Activated T-cell treated with anti-CD3 and anti-CD28 coated beads, Interleukin-2, amount 50 U/mL, for 1 hour (primary cell): ENCODE measurements at places on chromosomes 16 and 17.
A peak's percentile ranks its signal among the peaks of the same experiment; 100 is the strongest.

DNA sequence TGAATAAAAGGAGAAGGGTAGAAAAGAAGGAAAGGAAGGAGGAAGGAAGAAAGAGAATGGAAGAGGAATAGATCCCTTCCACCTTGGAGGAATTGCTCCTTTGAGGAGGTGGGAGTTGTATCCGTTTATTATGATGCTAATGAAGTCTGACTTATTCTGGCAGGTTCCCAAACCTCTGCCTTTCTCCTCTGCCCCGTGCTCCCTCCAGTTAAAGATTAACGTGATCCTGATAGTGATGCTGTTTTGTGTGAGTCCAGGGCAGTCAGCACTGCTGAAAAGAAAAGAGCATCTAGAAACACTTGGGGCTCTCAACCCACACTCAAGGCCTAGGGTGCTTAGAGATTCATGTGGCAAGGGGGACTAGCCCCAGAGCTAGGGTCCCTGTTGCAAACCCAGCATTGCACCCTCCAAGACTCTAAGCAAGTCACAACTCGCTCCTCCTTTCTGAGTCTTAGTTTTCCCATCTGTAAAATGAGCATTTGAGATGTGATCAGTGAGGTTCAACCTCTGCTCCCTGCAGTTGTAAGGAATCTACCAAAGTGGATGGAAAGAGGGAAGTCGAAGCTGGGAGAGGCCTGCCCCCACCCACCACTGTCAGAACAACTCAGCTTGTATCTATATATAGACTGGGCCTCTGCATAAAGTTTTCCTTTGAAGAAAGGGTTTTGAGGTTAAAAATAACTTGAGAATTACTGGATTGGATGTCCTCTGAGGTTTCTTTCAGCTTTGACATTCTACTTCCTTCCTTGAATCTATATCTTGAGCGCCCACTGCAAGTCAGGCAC lies 46.9 kb upstream of the TMEM132E start:
- no peak for DNase-seq

GRCh38 chr17:74159226-74159840 lies 44.1 kb upstream of the RPL38 start:
- no peak for DNase-seq

GRCh38 chr16:88333848-88334777 lies 48.6 kb upstream of the ZNF469 start:
- DNase-seq = no peak

DNA sequence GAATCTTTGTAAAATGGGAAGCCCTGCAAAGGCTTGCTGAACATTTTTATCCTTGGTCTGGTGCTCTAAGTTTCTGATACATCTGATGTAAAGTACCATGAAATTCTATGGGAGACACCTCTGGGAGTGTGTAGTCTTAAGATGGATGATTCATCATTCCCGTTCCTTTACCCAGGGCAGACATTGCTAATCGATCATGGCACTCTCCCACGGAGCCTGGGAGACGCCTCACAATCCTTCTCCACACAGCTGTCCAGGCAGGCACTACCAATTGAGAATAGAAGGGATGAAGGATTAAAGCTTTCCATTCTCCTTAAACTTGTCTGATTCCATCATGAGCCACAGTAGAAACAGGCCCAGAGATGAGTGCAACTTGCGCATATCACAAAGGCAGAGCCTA lies 144.8 kb downstream of the GSG1L start:
- DNase-seq = no peak

- DNase-seq = no peak
Measured at GRCh38 chr16:2190659-2191445, 5.6 kb downstream of the CASKIN1 start.

DNA sequence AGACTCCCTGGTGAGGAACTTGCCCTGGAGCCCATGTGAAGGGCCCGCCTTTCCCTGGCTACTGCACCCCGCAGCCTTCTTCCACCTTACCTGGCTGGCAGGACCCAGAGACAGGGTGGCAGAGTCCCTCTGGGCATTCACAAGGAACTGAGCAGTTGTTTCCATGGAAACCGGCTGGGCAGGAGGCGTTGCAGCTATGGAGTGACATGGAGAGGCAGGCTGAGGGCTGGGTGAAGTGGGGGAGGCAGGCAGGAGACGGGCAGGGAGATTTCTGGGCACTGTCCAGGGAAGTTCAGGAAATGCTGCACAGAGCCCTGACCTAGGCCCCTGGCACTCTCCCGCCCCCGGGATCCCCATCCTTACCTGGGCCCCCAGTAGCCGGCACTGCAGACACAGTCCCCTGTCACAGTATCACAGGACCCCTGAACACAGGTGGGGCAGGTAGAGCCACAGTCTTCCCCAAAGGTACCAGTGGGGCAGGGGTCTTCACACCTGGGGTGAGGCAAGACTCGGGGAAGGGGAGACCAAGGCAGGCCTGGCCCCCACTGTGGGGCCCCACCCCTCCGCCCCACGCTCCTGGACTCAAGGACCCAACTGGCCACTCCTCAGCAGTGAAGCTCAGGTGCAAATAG lies 5.9 kb downstream of the SCARF1 start:
- no peak for DNase-seq

DNA sequence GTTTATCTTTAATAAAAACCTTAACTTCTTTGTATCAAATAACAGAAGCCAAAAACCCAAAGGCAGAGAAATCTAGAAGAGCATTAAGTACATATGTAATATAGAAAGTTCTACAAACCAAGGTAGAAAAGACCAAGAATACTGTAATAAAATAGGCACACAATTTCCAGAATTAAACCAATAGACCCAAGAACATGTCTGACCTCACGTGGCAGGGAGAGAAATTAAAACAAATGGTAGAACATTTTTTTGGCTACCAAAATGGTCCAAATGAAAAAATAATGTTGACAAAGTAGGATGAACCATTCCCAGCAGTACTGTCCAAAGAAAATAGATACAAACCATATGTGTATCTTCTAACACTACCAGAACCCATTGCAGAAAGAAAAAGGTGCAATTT lies 183.5 kb downstream of the CPPED1 start:
- no peak for DNase-seq

DNA sequence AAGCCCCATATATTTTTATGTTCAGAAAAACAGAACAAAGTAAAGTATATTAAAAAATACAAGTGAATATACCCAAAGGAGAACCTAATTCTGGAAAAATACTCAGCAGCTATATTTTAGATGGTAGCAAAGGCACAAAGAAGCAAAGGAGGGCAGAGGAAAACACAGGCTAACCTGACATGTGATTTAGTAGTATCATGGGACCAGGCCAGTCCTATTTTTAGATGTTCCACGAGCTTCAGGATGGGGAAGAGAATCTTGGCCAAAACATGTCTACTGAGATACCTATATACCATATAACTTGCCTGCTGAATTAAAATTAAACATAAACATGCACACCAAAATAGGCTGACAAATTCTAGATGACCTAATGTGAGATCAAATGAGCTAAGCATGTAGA lies 32.9 kb downstream of the SMYD4 start:
- no peak for DNase-seq

DNA sequence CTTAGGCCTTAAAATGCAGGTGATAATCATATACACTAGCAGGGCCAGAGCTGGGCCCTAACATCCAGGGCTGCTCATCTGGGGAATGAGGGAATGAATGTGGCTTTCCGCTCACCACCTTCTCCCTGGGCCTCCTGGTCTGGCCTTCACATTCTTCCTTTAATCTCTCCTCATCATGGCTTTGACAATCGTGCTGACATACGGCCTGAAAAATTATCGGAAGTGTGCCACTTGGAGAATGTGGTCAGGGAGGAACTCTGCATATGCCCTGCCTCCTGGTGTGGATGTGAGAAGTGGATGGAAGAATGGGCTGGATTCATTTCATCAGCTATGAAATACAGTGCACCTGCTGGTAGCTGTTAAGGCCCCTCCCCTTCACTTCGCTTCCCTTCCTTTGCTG lies 2.4 kb downstream of the WSCD1 start:
- no peak for DNase-seq

- DNase-seq = peak; percentile 91
Measured at GRCh38 chr17:78214016-78214705, at the start of gene BIRC5. Gene BIRC5 (plus strand): TSS chr17:78214253. CDS start chr17:78214317, 64 bp downstream.

DNA sequence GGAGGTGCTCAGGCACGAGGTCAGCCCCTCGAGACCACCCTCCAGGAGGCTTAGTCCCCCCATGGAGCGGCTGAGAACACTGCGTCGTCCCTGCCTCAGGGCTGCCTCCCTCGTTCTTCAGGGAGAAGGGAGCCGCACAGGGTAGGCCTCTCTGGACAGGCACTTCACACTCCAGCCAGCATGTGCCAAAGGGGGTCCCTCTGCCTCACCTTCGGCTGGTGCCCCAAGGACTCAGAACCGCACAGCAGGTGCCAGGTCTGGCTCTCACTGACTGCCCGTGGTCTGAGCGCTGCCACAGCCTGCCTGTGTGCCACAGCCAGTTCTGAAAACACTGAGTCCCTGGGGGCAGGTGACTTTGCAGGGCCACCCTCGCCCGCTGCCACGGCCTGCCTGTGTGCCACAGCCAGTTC lies 7.1 kb downstream of the P2RX5 start:
- no peak for DNase-seq

- DNase-seq = no peak
Measured at GRCh38 chr16:49862694-49863093, 6.8 kb upstream of the ZNF423 start.

DNA sequence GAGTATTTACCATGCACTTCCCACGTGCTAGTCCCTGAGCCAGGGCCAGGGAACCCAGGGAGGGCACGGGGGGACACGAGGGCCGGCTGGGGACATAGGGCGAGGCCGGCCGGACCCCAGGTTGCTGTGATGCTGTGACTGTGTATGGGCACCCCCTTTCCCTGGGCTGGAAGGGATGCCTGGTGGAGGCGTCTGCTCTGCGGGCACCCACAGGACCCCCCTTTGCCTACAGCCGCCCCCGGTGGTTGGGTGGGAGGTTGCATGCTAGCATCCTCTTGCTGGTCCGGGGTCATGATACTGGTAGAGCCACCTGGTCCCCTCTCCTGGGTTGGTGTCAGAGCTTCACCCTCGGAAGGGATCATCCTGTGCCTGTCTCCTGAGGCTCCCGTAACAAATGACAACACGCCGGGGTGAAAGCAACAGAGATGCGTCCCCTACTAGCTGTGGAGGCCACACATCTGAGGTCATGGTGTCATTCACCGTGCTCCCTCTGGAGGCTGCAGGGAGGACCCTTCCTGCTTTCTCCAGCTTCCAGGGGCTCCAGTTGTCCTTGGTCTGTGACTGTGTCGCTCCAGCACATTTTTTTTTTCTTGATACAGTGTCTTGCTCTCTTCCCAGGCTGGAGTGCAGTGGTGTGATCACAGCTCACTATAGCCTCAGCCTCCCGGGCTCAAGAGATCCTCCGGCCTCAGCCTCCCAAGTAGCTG lies 3.1 kb upstream of the CIAO3 start:
- DNase-seq = no peak

DNA sequence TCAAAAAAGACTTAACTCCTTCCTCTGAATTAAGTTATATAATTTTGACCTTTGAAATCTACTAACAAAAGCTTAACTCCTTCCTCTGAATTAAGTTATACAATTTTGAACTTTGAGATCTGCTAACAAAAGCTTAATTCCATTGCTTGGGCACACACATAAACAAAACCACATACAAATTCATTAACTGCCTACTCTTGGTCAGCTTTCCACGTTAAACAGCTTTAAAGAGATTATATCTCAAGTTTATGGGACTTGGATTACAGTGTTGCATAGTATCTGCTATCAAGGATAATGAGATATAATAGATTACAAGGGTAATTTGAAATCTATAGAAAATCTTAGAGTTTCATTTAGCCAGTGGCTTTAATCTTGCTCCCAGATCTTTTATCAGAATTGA lies 23.5 kb downstream of the COX10 start:
- DNase-seq = no peak

- no peak for DNase-seq
Measured at GRCh38 chr16:46607529-46607928, 13.7 kb downstream of the SHCBP1 start.
